Cortex of kidney (tissue), 1 donor: ENCODE measurements at places on chromosomes 12 and 14.

GRCh38 chr12:11853126-11853525 lies 203.7 kb downstream of the ETV6 start:
- DNase-seq: no peak

- no peak for DNase-seq
Observed at GRCh38 chr12:119788786-119789185, 88.3 kb downstream of the CIT start.

GRCh38 chr14:52015411-52016030 lies 26.2 kb downstream of the RTRAF start:
- no peak for DNase-seq

DNA sequence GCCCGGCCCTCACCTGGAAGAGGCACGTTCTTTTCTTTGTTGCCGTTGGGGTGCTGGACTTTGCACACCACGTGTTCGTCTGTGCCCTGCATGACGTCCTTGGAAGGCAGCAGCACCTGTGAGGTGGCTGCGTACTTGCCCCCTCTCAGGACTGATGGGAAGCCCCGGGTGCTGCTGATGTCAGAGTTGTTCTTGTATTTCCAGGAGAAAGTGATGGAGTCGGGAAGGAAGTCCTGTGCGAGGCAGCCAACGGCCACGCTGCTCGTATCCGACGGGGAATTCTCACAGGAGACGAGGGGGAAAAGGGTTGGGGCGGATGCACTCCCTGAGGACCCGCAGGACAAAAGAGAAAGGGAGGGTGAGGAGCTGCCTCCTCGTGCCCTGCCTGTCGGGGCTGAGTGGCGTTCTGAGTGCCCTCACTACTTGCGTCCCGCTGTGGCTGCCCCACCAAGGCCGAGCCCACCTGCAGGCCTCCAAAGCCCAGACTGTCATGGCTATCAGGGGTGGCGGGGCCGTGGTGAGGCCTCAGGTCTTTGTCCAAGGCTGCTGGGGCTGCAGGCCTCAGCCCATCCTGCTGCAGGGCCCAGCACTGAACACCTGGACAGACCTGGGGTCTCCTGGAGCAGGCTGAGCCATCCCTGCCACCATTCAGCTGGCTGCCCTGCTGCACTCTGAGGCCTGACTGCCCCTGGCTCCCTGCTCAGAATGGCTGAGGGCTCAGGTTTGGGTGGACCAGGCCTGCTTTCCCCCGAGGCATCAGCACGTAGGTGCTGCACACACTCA lies 329.7 kb downstream of the TMEM121 start:
- no peak for DNase-seq

GRCh38 chr12:41466802-41467201 lies 278.7 kb downstream of the PDZRN4 start:
- no peak for DNase-seq

DNA sequence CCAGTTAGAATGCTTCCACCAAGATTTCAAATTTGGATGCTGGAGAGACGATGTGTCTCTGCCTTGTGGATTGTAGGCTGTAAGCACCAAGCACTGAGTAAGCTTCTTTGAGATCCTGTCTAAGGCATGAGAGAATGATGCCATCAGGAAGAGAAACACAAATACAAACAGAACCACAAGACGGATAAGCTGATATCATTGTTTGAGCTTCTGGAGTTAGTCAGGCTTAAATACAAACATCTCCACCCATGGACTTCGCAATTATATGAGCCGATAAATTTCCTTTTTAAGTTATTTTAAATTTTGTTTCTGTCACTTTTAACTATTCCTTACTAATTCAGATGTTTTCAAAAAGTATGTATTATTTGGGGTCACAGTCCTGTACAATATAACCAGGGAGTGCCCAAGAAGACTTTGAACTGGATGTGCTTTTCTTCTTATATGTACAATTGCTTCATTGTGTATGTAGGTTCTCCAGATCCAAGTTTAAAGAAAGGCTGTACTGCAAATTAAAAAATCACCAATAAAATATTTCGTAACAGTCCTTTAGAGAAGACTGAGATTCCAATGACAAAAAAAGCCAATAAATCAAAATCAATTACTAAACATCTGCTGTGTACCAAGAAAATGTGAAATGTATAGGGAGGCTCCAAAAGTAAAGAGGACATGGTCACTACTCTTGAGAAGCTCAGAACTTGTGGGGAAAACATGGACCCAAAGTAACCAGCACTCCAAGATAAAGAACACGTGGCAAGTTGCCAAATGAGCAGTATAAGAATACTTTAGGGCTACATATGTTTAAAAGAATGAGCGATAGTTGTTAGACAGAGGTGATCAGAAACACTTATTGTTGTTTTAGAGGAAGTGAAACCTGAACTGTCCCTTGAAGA lies 274.1 kb downstream of the ADAMTS20 start:
- DNase-seq: no peak

DNA sequence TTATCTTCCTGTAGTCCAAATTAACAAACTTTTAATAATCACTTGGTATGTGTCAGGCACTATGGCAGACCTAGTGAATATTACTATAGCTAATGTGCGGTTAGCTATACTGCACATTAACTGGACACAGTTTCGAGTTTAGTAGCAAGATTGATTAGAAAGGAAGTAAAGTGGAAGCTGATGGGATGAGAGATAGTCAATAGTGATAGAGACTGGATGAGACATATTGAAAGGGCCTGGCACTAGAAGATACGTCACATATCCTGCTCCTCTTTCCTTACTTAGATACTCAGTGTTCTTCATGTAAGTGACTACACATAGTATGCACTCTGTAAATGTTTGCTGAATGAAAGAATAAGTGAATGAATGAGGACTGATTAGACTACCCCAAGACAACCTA lies 5.5 kb downstream of the TBK1 start:
- no peak for DNase-seq

DNA sequence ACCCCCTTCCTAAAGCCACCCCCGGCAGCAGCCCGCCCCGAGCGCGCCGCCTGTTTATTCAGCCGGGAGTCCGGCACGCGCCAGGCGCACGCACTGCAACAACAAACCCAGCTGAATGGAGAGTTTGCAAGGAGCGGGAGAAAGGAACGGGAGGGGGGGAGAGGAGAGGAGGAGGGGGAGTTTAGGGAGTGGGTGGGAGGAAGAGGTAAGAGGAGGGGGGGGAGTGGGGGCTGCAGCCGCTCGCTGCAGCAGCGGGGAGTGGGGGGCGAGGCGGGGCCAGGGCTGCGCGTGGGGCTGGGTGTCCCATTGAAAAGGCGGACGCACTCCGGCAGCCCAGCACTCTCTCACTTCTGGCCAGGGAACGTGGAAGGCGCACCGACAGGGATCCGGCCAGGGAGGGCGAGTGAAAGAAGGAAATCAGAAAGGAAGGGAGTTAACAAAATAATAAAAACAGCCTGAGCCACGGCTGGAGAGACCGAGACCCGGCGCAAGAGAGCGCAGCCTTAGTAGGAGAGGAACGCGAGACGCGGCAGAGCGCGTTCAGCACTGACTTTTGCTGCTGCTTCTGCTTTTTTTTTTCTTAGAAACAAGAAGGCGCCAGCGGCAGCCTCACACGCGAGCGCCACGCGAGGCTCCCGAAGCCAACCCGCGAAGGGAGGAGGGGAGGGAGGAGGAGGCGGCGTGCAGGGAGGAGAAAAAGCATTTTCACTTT lies at the start of gene ASCL1:
Gene ASCL1 (plus strand): TSS at position 336 of the 712 bp plus-strand sequence. CDS start 571 bp downstream, outside the sequence.
- DNase-seq: no peak

DNA sequence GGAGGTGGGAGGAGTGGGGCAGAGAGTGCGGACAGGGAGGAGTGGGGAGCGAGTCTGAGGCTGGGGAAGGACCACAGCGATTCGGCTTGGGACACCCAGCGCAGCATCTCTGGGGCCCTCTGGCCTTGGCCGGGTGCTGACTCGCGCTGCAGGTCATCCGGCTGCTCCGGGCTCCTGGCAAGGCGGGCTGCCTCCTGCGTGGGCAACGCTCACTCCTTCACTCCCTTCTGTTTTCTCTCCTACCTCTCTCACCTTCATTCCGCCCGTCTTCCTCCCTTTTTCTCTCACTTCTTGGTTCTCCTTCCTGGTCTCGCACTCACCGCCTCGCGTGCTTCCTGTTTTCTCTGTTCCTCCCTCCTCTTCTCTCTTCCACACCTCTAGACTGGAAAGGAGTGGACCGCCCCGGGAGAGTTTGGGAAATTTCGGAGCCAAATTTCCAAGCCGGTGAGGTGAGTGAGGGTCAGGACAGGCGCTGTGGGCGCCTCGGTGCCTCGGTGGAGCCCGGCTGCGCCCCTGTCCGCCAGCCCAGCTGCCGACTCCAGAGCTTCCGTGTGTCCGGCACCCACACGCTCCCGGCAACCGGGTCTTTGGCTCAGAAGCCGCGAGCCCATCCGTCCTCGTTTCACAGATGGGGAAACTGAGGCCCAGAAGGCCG lies 86.7 kb downstream of the B4GALNT3 start:
- no peak for DNase-seq

DNA sequence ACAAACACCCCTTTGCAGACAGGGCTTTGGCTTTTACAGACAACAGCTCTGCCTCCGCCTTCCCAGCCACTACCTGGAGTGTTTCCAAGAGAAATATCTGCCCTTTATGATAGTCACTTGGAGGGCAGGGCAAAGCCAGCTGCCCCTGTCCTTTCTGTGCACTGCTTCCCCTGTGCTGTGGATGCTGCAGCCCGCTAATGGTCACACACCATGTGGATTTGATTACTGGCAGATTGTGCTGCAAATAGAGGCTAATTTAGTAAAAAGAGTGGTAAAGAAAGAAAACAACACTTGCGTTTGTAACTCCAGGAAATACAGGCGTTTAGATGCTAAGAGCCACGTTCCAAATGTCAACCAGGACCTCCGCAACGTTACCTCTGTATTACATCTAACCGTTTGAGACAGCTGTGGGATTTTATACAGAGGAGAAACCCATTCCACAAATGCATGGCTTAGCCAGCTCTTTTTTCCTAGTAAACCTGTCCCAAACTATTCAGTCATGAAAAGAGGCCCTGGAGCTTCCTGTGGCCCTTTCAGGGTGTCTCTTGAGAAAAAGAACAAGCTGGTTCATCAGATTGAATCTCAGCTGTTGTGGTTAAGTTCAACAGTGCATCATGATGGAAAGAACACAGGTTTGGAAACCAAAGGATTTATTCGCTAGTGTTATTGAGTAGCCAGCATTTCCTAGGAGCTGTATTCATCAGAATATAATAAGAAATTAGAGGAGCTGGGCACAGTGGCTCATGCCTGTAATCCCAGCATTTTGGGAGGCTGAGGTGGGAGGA lies 30.1 kb upstream of the PWP1 start:
- DNase-seq: no peak

DNA sequence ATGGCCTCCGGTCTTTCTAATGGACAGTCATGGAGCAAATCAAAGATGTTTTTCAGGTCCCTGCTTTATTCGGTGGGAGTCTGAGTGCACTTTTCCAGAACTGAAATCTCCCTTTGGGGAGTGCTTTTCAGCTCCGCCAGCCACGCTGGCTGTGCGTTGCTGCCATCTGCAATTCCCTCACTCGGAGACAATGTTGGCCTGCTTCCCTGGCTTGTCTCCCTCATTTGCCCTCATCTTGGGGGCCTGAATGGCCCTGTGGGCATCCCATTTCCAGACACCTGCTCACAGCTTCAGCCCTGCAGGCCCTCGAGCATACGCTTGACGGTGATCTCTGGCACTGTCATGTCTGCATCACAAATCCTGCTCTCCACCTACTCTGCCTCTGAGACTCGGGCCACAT lies 103.8 kb downstream of the CCDC92 start:
- no peak for DNase-seq

DNA sequence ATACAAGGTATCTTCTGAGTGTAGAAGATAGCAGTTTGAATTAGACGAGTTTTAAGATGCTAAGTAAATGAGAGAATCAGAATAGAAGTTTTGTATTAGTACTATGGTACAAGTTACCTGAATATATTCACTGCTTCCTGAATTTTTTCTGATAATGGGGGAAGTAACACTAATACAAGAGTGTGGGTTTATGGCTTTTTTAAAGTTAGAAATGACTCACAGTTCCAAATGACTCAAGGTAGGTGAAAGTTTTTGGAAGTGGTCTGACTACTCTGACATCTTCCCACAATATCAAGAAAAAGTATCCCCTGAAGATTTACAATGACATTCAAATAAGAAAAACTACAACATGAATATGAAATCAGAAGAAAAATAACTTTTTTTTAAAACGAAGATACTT lies 123.7 kb upstream of the GARIN6 start:
- no peak for DNase-seq

- no peak for DNase-seq
Observed at GRCh38 chr14:30573226-30573814, 14.4 kb downstream of the G2E3 start.

DNA sequence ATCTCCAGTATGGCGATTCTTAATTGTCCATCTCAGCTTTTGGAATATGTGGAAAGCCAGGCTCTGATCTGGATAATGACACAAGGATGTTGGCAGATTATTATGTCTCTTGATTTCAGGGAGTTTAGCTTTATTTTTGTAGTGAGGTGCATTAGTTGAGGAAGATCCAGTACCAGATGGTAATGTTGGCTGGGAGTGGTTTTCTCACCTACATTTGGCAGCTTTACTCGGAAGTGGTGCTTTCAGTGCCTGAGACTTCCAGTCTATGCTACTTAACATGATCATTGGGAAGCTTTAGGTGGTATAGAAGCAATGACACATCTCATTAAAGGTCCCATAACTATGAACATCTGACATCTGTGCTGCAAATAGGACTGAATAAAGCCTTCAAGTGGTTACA lies 7.5 kb downstream of the SLC15A5 start:
- no peak for DNase-seq

DNA sequence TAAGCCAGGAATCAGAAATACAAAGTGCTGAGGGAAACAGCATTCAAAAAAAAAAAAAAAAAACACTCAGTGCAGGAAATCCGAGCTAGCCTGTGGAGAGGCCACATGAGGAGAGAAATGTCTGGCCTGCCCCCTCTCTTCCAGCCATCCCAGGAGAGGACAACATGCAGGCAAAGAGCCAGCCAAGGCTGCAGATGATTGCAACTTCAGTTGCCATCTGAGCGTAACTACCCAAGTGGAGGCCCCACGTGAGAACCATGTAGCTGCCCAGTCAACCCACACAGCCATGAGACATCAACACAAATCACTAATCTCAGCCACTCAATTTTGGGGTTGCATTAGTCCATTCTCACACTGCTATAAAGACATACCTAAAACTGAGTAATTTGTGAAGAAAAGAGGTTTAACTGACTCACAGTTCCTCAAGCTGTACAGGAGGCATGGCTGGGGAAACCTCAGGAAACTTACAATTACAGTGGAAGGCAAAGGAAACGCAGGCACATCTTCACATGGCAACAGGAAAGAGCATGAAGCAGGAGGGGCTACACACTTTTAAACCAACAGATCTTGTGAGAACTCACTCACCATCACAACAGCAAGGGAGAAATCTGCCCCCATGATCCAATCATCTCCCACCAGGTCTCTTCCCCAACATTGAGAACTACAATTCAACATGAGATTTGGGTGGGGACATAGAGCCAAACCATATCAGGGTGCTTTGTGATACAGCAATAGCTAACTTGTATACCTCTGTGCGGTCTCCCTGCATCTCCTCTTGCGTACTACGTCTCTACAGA lies 161.1 kb downstream of the PIWIL1 start:
- DNase-seq: no peak

DNA sequence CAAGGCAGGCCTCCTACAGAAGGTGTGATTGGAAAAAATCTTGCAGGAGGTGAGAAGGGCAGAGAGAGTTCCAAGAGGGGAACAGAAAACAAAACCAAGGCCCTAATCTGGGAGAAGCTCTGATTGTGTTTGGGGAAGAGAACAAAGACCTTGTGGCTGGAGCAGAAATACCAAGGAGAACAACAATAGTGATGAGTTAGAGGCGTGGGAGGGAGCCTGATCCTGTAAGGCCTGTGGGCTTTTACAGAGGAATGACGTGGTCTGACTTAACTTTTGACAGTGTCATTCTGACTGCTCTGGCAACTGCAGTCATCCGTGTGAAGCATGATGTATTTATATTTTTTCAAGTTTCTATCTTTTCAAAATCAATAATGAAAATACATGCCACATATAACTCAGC lies 200.6 kb downstream of the ANO4 start:
- no peak for DNase-seq
